ENCODE measurements at places on chromosomes 16 and 17.

- peaks cover 88% of the 10 kb centered on the region for H3K36me3 ChIP-seq
- H3K4me3 ChIP-seq: no peak overlapping the region
- no peaks in the 10 kb centered on the region for H3K4me1 ChIP-seq
- no peak overlapping the region for H3K27ac ChIP-seq
- DNase-seq: no peak
- no peaks in the 10 kb centered on the region for H3K27me3 ChIP-seq
These were observed 44.7 kb downstream of the CNOT1 start for GRCh38 chr16:58584831-58585505.

- no peak overlapping the region for H3K27ac ChIP-seq
- H3K36me3 ChIP-seq: peaks cover 43% of the 10 kb centered on the region
- no peak for DNase-seq
These were observed 56.8 kb downstream of the HLF start for GRCh38 chr17:55321427-55322060.

DNA sequence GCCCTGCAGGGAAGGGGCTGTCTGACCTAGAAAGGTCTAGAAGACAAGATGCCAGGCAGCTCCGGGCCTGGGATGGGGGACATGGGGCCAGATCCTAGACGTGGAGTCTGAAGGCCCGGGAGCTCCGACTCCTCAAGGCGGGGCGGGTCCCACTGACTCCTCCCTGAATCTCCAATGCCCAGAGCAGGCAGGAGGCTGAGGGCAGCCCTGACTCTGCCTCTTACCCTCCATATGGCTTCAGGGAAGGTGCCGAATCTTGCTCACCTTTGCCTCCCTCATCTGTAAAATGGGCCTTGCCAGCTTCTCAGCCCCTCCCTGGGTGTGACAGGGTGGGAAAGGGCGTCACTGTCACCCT, 14.8 kb downstream of the VASN start:
- peak; percentile 90 for DNase-seq
- no peaks in the 10 kb centered on the region for H3K27me3 ChIP-seq
- no peak overlapping the region for H3K4me3 ChIP-seq
- H3K27ac ChIP-seq: peak overlapping the region; percentile 93
- peaks cover 34% of the 10 kb centered on the region for H3K36me3 ChIP-seq
- peaks cover 91% of the 10 kb centered on the region for H3K4me1 ChIP-seq

- H3K27ac ChIP-seq: no peak overlapping the region
- H3K4me3 ChIP-seq: no peak overlapping the region
- H3K27me3 ChIP-seq: no peaks in the 10 kb centered on the region
- DNase-seq: no peak
- no peaks in the 10 kb centered on the region for H3K4me1 ChIP-seq
- no peaks in the 10 kb centered on the region for H3K36me3 ChIP-seq
These were observed 201.5 kb downstream of the KCNJ2 start for GRCh38 chr17:70370816-70371215.

DNA sequence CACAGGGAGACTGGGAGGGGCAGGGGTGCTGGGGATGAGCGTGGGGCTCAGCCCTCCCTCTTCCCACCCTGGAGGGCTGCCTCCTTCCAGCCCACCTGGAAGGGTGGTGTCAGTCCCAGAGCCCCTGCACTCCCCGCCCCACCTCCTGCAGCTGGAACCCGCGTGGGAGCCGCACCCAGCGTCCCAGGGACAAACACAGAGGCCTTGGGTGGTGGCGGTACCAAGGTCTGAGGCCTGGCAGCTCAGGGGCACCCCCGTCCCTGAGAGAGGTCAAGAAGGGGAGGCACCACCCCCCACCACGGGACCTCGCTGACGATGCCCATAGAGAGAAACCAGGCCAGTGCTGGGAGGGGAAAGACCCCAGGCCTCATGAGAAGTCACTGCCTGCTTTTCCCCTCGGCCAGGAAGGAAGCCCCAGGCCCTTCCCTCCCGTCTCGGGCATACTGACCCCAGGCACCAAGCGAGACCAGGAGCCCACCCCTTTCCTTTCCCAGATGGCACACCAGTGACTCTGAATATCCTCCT, 4.1 kb downstream of the HS3ST6 start:
- H3K4me1 ChIP-seq: peaks cover 7% of the 10 kb centered on the region
- no peaks in the 10 kb centered on the region for H3K36me3 ChIP-seq
- peaks cover 84% of the 10 kb centered on the region for H3K27me3 ChIP-seq
- no peak for DNase-seq
- H3K27ac ChIP-seq: no peak overlapping the region

DNA sequence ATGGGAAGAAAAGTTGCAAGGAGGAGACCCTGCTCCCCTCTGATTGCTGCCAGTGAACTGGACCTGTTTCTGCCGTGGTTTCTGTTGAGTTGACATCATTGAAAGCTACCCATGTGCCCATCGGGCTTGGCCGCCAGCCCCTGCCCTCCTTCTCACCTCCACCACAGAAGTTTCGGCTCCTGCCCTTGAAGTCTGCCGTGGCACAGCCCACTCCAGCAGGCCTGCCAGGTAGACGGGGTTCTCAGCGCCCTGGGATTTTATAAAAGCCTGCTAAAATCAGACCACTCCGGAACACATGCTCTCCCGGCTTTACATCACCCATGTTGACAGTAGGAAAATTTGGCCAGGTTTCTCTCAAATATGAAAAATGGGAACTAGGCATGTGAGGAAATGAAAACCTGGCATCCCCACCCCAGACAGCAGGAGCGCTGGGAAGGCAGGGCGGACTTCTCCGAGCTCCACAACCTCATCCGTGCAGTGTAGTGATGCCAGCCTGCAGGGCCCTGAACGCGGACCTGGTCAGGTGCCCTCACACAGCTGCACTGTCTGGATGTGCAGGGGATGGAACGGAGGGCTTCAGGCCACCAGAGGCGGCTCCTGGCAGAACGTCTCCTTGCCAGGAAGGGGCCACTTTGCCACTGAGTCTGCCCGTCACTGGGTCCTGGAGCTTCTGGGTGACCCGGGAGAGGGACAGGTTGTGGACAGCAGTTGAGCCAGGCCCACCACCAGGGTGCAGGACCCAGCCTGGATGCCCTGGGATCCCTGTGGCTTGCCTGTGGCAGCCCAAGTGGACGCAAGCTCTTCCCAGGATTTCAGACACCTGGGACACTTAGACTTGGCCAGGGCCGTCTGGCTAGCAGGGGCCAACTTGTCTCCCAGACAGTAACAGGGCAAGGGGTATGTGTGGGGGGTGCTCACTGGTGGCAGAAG, 6.9 kb upstream of the GSE1 start:
- H3K27ac ChIP-seq: no peak overlapping the region
- no peak for DNase-seq
- H3K4me3 ChIP-seq: no peak overlapping the region
- no peaks in the 10 kb centered on the region for H3K27me3 ChIP-seq
- H3K36me3 ChIP-seq: no peaks in the 10 kb centered on the region

DNA sequence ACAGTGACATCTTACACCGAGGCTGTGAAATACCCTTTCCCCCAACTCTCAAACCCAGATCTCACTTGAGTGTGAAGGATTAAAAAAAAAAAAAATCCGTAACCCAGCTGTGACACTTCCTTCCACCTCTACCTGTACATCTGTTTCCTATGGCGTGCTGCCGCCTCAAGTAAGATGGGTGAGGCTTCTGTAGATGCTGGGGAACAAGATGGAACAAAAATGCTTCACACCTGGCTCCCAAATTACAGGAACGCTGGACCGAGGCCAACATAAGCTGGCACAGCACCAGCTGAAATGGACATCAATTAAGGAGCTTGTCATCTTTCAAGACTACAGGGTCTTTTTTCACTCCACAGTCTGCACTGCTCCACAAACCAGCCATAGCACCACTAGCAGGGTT, 95.9 kb downstream of the HIC1 start:
- no peaks in the 10 kb centered on the region for H3K4me1 ChIP-seq
- H3K36me3 ChIP-seq: no peaks in the 10 kb centered on the region
- no peak overlapping the region for H3K27ac ChIP-seq
- H3K27me3 ChIP-seq: no peaks in the 10 kb centered on the region
- DNase-seq: no peak

- H3K27ac ChIP-seq: no peak overlapping the region
- DNase-seq: no peak
- H3K4me3 ChIP-seq: no peak overlapping the region
These were observed 30.6 kb downstream of the CACNA1G start for GRCh38 chr17:50590946-50591737.

DNA sequence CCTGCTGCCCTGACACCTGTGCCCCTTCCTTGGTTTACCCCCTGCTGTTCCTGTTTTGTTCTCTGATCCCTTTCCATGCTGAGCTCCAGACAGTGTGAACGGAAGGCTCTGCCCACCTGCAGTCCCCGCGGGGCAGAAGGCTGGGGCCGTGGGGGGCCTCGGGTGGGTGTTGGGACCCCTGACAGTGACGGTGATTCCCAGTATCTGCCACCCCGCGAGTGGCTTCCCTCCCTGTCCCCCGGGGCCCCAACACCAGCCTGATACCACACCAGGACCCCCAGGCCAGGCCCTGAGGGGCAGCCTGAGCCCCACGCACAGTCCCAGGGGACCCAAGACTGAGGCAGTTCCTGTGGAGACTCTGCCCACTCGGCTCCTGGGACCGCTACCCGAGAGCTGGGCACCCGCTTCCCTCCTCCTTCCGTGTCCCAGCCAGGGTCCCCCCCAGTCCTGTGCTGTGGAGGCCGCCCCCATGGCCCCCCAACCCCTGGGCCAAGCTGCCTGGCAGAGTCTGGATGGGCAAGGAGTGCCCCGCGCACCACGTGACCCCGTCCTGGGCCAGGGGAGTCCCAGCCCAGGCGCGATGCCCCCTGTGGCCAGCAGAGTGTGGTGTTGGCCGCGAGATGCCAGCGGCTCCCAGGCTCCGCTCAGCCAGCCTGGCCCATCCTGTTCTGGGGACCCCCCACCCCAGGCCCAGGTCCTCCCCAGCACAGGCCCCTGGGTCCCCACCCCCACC, 10.0 kb upstream of the C1QTNF8 start:
- no peaks in the 10 kb centered on the region for H3K36me3 ChIP-seq
- H3K27ac ChIP-seq: no peak overlapping the region
- no peaks in the 10 kb centered on the region for H3K27me3 ChIP-seq
- H3K4me3 ChIP-seq: no peak overlapping the region

GRCh38 chr17:36060816-36061215, 3.3 kb upstream of the CCL18 start:
- no peak for DNase-seq
- H3K4me1 ChIP-seq: no peaks in the 10 kb centered on the region
- H3K4me3 ChIP-seq: no peak overlapping the region

DNA sequence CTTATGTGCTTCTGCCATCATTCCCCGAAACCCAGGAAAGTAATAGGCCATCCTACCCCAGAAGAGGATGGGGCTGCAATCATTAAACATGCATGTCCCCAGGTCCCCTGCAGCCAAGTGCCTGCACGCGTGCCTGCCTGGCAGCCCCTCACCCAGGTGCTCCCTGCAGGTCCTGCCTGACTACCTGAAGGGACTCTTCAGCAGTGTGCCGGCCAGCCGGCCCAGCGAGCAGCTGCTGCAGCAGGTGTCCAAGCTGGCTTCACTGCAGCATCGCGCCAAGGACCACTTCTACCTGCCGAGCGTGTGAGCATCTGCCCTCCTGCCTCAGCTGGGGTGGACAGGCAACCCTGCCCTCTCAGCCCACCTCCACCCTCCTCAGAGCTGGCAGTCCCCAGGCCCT, 16.2 kb upstream of the ALKBH5 start:
- H3K36me3 ChIP-seq: no peaks in the 10 kb centered on the region
- H3K4me3 ChIP-seq: no peak overlapping the region
- H3K27me3 ChIP-seq: no peaks in the 10 kb centered on the region
- H3K27ac ChIP-seq: no peak overlapping the region
- DNase-seq: no peak

DNA sequence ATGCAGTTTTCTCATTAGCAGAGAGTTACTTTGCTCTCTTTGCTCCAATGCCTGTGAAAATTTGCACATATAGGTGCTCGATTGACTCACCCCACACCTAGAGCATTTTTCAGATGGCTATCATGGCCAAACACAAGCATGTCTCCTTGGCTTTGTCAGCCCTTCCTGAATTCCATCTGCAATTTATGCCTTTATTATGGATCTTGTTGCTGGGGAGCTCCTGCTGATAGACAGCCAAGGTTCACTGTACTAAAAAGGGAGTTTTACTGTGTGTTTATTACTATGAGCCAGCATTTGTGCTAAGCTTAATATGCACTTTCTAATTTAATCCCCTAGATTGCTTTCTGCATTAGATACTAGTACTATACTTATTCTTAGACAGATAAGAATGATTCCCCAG, 93.3 kb downstream of the TOX3 start:
- H3K27ac ChIP-seq: no peak overlapping the region
- H3K27me3 ChIP-seq: no peaks in the 10 kb centered on the region
- H3K4me1 ChIP-seq: no peaks in the 10 kb centered on the region
- no peak for DNase-seq
- no peaks in the 10 kb centered on the region for H3K36me3 ChIP-seq
- no peak overlapping the region for H3K4me3 ChIP-seq

DNA sequence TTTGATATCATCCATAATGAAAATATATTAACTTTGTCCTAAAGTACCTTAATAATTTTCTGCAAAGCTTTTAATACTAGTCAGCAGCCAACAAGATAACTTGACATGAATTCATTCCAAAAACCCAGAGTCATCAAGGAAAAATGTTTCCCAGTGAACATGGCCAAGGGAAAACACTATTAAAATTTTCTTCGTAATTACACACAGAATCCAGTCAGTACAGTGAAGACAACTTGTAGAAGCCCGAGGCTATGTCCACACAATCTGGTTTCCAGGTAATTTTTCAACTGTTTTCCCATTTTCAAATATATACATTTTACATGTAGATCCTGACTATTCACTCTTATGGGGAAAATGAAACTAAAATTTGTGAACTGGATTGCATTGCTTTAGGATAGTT, 600.9 kb downstream of the CDH8 start:
- DNase-seq: no peak
- H3K27ac ChIP-seq: no peak overlapping the region
- H3K4me3 ChIP-seq: no peak overlapping the region
- no peaks in the 10 kb centered on the region for H3K36me3 ChIP-seq
- H3K4me1 ChIP-seq: no peaks in the 10 kb centered on the region

GRCh38 chr16:1650131-1650530, 27.9 kb upstream of the JPT2 start:
- H3K36me3 ChIP-seq: peaks cover 46% of the 10 kb centered on the region
- no peaks in the 10 kb centered on the region for H3K27me3 ChIP-seq
- no peak overlapping the region for H3K4me3 ChIP-seq
- DNase-seq: no peak
- H3K4me1 ChIP-seq: no peaks in the 10 kb centered on the region
- H3K27ac ChIP-seq: no peak overlapping the region

- H3K27me3 ChIP-seq: no peaks in the 10 kb centered on the region
- no peaks in the 10 kb centered on the region for H3K36me3 ChIP-seq
- no peak overlapping the region for H3K4me3 ChIP-seq
- no peak for DNase-seq
- no peaks in the 10 kb centered on the region for H3K4me1 ChIP-seq
These were observed 205.9 kb downstream of the HS3ST3A1 start for GRCh38 chr17:13395862-13396261.

- no peaks in the 10 kb centered on the region for H3K27me3 ChIP-seq
- no peaks in the 10 kb centered on the region for H3K36me3 ChIP-seq
- DNase-seq: no peak
- no peak overlapping the region for H3K4me3 ChIP-seq
These were observed 16.2 kb downstream of the MYLK3 start for GRCh38 chr16:46731691-46732555.

GRCh38 chr16:74026373-74027281, 270.0 kb upstream of the PSMD7 start:
- H3K27me3 ChIP-seq: no peaks in the 10 kb centered on the region
- no peak overlapping the region for H3K4me3 ChIP-seq
- no peak for DNase-seq
- no peaks in the 10 kb centered on the region for H3K4me1 ChIP-seq
- no peak overlapping the region for H3K27ac ChIP-seq

All from tibial artery (tissue), 4 donors.